B cell (primary cell): ENCODE measurements at places on chromosomes 12 and 14. TPM values are rescaled to one million over a fixed set of nuclear protein-coding genes. Genes with fewer than 3 reads are reported as not detected.

DNA sequence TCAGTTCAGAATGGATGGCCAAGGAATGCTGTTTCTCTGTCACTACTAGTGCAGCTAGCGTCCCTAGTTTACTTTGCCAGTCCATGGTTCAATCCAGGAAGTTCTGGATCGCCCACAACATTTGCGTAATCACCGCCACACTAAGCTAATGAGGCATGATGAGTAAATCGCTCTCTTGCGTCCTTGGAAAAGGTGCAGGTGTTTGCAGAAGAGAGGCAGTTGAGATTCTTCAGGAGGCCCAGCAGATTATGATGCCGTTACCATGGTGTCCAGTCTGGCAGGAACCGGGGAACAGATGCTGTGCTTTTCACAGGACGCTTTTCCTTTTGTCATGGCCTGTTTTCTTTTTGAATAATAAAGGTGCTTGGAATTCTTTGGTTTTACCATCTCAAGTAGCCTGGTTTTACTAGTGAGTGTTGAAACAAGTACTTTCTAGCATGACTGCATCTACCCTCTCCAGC lies 9.0 kb downstream of the TPH2 start:
- no peak overlapping the region for H3K27ac ChIP-seq
- no peak for DNase-seq
- H3K27me3 ChIP-seq: no peaks in the 10 kb centered on the region
- no peaks in the 10 kb centered on the region for H3K4me1 ChIP-seq
- no peak overlapping the region for H3K4me3 ChIP-seq

DNA sequence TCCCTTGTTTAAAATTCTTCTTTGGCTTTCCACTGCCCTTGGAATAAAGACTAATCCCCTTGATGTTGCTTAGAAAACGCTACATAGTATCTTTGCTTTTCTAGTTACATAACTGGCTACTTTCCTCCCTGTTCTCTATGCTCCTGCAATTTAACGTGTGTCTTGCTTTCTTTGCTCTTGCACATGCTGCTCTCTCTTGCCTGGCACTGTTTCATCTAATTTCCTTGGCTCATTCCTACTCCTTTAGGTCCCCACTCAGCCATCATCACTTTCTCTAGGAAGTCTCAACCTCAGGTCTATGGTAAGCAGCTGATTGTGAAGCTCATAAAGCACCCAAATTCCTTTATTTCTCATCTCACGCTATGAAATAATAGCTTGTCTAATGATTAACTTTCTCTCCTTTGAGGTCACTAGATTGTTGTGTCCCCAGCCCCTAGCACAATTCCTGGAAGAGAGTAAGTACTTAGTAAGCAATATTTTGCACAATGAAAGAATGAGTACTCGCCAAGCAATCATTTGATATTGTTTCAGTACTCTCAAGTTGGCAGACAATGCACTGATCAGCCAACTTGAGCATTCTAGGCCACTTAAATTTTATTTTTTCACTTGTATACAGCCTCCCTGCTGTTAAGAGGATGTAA lies 3.3 kb downstream of the ALDH6A1 start:
- no peak overlapping the region for H3K27ac ChIP-seq
- no peaks in the 10 kb centered on the region for H3K27me3 ChIP-seq
- no peak for DNase-seq
- H3K36me3 ChIP-seq: no peaks in the 10 kb centered on the region
- no peak overlapping the region for H3K4me3 ChIP-seq
- peaks cover 17% of the 10 kb centered on the region for H3K4me1 ChIP-seq

GRCh38 chr12:55068416-55069010 lies 48.7 kb downstream of the NEUROD4 start:
- peaks cover 5% of the 10 kb centered on the region for H3K27me3 ChIP-seq
- DNase-seq: peak; percentile 59
- no peaks in the 10 kb centered on the region for H3K36me3 ChIP-seq
- no peak overlapping the region for H3K27ac ChIP-seq
- H3K4me3 ChIP-seq: no peak overlapping the region
- H3K4me1 ChIP-seq: no peaks in the 10 kb centered on the region

DNA sequence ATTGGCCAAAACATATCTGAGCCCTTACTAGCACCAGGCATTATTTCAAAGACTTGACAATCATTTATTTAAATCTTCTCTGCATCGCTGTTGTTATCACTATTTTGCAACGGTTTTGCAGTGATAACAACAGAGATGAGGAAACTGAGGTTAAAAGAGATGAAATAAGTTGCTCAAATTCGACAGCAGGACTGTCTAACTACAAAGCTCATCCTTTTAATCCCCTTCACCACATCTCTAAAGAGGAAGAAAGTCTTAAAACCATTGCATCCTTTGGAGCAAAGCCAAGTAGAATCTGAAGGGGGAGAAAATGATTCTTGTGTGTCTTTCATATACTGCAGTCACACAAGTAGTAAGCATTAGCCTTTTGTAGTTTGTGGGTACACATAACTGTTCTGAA lies 14.8 kb upstream of the ETNK1 start:
- no peaks in the 10 kb centered on the region for H3K4me1 ChIP-seq
- no peaks in the 10 kb centered on the region for H3K36me3 ChIP-seq
- no peaks in the 10 kb centered on the region for H3K27me3 ChIP-seq
- DNase-seq: no peak

DNA sequence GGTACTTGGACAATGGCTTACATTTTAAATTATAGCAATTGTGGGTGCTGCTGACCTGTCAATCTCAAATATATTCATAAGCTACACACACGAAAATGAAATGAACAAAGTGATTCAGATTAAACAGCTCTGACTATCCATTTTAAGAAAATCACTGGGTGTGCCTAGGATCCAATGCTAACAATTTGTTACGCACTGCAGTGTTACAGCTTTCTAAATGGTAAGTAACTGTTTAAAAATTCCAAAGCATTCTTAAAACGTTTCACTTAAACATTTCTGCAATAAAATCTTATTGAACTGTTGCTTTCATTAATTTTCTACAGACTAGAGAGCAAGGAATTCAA lies 18.9 kb downstream of the LMO3 start:
- no peaks in the 10 kb centered on the region for H3K36me3 ChIP-seq
- no peak overlapping the region for H3K27ac ChIP-seq
- no peaks in the 10 kb centered on the region for H3K4me1 ChIP-seq
- no peak overlapping the region for H3K4me3 ChIP-seq
- H3K27me3 ChIP-seq: no peaks in the 10 kb centered on the region

DNA sequence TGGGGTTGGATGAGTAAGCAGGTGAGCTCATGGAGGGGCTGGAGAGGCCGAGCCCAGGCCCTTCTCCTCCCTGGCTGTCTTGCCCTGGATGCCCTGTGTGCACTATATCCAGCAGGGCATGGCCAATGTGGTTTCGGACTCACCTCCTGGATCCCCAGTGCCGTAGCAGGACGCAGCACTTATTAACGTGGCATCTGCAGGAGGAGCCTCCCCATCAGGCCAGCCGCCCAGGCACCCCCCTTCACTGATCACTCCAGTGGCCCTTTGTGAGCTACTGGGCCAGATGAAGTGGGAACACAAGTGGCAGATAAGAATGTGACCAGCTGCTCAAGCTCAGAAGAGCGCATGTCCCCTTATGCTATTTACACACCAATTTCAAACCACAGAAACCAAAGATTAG lies 43.1 kb upstream of the DICER1 start:
- no peaks in the 10 kb centered on the region for H3K27me3 ChIP-seq
- no peak overlapping the region for H3K4me3 ChIP-seq
- H3K27ac ChIP-seq: no peak overlapping the region
- no peak for DNase-seq
- no peaks in the 10 kb centered on the region for H3K4me1 ChIP-seq
- H3K36me3 ChIP-seq: peaks cover 15% of the 10 kb centered on the region

DNA sequence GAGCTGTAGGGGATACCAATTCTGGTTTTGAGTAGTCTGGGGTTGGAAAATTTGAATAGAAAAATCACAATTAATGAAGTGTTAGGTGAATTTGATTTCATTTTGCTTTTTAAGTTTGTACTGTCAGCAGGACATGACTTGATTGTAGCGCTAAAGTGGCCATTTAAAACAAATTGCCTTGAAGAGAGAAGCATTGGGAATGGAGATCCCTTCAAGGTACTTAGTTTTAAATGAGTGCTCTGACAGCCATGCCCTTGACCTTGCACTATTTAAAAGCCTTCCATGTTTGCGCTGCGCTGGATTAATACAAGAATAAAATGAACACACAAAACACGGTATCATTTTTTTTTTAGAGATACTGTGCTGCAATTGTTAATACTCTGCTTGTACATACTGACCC lies 345.9 kb downstream of the NAV3 start:
- no peak for DNase-seq
- no peaks in the 10 kb centered on the region for H3K4me1 ChIP-seq
- no peaks in the 10 kb centered on the region for H3K27me3 ChIP-seq

GRCh38 chr12:114504311-114504710 lies 98.4 kb upstream of the TBX5 start:
- no peak for DNase-seq
- no peak overlapping the region for H3K27ac ChIP-seq
- no peaks in the 10 kb centered on the region for H3K36me3 ChIP-seq
- H3K4me3 ChIP-seq: no peak overlapping the region

DNA sequence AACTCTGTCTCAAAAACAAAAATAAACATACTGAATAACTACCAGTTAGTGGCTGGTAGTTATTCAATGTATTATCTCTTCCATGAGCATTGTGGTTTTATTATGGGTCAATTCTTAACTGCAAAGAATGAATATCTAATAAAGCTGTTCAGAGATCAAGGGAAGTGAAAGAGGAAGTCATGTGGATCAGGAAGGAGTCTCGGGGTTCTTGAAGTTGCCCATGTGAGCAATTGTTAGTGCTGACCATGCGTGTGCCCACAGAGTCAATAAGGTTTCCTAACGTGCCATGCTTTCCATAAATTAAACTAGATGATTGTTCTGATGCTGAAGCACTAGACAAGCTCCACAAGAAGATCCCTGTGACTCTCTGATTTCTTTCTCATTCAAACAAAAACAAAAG lies 136.5 kb upstream of the CPSF6 start:
- no peak overlapping the region for H3K4me3 ChIP-seq
- peak; percentile 42 for DNase-seq
- H3K4me1 ChIP-seq: peaks cover 12% of the 10 kb centered on the region

DNA sequence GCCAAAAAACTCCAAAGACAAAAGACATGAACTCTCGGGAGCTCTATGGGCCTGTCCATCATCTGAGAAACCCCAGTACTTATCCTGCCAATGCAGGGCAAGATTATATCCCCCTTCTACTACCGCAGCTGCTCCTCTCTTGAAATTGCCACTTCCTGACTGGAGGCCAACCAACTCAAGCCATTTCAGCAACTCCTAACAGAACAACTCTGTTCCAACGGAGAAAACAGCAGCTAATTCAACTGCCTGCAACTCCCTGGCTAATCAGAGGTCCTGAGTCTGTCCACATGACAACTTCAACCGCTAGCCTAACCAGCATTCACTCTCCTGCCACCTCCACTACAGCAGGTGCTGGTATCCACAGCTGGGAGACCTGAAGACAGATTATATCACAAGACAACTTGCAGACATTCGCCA lies 24.1 kb downstream of the CEP83 start:
- no peak overlapping the region for H3K27ac ChIP-seq
- H3K36me3 ChIP-seq: peaks cover 3% of the 10 kb centered on the region
- H3K4me1 ChIP-seq: peaks cover 8% of the 10 kb centered on the region
- peak; percentile 11 for DNase-seq
- H3K27me3 ChIP-seq: no peaks in the 10 kb centered on the region
- no peak overlapping the region for H3K4me3 ChIP-seq

DNA sequence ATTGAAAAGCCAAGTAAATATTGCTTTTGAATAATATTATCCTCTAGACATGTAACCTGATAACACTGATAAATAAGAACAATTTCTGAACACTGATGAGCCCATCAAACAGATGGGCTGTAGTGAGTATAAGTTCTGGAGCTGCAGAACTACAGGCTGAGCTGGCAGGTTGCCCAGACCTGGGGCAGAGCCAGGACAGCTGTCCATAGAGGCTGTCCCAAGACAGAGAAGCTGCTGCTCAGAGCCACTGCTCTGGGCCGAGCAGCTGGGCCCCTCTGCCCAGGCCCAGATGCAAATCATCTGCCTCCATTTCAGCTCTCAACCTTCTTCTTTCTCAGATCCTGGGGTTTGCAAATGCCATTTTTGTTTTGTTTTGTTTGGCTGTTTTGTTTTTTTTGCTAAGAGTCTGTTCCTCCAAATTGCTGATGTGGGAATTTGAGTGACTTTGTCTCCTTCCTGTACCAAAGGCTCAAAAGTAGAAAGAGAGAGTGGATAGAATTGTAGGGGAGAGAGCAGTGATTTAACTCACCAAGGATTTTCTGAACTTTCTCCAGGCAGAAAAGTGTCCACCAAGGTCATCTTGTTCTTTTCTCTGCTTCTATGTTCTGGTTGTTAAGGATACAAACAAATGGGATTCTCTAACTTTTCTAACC lies 4.0 kb upstream of the TESPA1 start:
- H3K4me1 ChIP-seq: peaks cover 59% of the 10 kb centered on the region
- H3K4me3 ChIP-seq: no peak overlapping the region
- H3K27ac ChIP-seq: peak overlapping the region; percentile 89

DNA sequence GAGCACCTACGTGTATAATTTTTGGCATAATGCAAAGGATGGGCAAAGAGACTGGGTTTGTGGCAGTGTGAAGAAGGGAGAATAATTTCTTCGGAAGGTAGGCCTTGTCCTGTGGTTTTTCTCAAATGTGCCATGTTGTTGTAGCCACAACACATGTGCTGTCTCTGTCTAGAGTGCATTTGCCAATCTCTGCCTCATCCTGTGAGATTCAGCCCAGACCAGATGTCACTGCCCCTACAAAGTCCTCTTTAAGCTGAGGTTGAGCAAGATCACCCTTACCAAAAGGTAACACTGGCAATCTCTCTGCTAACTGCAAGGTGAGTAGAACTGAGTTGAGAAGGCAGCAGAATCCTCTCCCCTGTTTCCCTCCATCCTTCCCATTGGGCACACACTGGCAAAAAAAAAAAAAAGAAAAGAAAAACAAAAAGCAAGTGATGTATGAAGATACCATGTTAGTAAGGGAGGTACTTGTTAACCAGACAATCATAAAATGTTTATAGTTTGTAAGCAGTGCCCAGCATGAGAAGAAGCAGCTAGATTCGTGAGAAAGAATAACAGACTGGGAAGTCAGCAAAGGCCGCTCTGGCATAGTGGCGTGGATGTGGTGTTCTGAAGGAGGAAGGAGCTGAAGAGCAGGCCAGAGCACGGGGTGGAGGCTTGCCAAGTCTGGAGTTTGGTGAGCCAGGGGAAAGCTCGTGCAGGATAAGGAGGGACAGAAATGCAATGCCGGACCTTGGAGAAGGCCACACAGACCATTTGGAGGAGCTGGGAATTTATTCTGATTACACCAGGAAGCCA lies 18.9 kb downstream of the DYRK2 start:
- H3K27ac ChIP-seq: no peak overlapping the region
- no peaks in the 10 kb centered on the region for H3K4me1 ChIP-seq
- H3K36me3 ChIP-seq: peaks cover 3% of the 10 kb centered on the region
- H3K4me3 ChIP-seq: no peak overlapping the region
- DNase-seq: no peak

GRCh38 chr12:113381220-113381619 lies 22.5 kb downstream of the SDS start:
- H3K27ac ChIP-seq: no peak overlapping the region
- H3K4me3 ChIP-seq: no peak overlapping the region
- no peaks in the 10 kb centered on the region for H3K4me1 ChIP-seq
- H3K36me3 ChIP-seq: no peaks in the 10 kb centered on the region
- DNase-seq: no peak

The CCDC38 gene
- 1.00 and 1.3 TPM in 2 replicates for total RNA-seq

The SOX5 gene
- total RNA-seq: 17.2 and 24.8 TPM in 2 replicates

The CORO1C gene
- 58.9 and 68.0 TPM in 2 replicates for total RNA-seq

The NEUROD4 gene
- total RNA-seq: not detected in 2 replicates

The TMEM233 gene
- total RNA-seq: not detected in 2 replicates

The C12orf56 gene
- total RNA-seq: not detected in 2 replicates

The KRT77 gene
- not detected in 2 replicates for total RNA-seq

The ABHD4 gene
- 21.8 and 22.7 TPM in 2 replicates for total RNA-seq

The FKBP11 gene
- total RNA-seq: 26.7 and 27.3 TPM in 2 replicates

The FAM186B gene
- total RNA-seq: 0.47 and 0.70 TPM in 2 replicates
